Tibial artery (tissue), 4 donors: ENCODE measurements at places on chromosomes 16 and 17.

DNA sequence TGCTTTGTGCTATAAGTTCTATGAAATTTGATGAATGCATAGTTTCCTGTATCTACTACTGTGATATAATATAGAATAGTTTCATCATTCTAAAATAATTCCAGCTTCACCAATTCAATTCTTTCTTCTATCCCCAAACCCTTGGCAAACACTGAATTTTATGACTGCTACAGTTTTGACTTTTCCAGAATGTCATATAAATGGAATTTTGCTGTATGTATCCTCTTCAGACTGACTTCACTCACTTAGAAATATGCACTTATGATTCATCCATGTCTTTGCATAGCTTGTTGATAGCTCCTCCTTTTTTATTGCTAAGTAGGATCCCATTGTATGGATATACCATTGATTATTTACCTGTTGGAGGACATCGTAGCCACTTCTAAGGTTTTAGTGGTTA lies 89.1 kb upstream of the HS3ST3A1 start:
- no peak for DNase-seq

GRCh38 chr17:35875072-35875799 lies 4.9 kb downstream of the CCL5 start:
- DNase-seq: no peak

DNA sequence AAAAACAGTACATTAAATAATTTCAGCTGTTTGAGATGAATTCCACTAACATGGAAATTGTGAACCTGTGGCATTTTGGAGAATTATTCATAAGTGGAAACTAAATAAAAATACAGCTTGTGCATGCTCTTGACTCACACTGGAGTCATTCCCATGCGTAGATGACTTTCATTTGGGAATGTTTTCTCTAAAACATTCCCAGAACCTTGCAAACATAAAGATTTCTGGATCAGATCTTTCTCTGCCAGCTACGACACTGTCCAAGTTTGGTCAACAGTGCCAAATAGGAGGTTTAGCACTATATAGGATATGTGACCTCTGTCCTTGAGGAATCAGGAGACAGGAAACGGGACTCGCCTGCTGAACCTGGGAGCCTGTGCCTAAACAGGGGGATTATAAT lies 400.9 kb downstream of the SLC39A11 start:
- no peak for DNase-seq

- DNase-seq: no peak
These were observed 6.7 kb downstream of the TMEM92 start for GRCh38 chr17:50280801-50281441.

DNA sequence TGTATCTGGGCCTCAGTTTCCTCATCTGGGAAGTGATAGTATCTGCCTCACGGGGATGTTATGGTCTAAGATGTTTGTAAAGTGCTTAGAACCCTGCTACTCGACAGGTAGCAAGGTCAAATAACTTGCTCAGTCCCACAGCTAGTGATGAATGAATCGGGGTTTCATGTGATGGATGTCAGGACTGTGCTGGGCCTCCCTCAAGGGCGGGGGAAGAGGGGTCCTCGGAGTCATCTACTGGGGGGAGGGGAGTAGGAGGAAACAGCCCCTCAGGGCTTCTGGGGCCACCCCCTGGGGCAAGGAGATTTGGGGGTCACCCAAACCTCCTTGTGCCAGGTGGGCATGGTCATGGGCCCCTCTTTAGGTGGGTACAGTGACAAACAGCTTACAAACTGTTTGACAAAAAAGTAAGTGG lies 732 bp downstream of the PNPO start:
- no peak for DNase-seq

DNA sequence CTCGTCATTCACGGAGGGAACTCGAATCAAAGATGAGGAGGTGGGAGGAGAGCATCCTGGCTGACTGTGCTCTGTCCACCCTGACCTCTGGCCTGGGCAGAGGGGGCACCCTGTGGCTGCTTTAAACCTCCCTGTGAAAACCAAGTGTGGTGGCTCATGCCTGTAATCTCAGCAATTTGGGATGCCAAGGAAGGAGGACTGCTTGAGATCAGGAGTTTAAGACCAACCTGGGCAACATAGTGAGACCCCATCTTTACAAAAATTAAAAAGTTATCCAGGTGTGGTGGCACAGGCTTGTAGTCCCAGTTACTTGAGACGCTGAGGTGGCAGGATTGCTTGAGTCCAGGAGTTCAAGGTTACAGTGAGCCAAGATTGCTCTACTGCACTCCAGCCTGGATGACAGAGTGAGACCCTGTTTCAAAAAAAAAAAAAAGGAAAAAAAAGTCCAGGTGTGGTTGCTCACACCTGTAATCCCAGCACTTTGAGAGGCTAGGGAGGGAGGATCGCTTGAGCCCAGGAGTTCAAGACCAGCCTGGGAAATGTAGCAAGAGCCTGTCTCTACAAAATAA lies 5.8 kb upstream of the CDK3 start:
- no peak for DNase-seq

DNA sequence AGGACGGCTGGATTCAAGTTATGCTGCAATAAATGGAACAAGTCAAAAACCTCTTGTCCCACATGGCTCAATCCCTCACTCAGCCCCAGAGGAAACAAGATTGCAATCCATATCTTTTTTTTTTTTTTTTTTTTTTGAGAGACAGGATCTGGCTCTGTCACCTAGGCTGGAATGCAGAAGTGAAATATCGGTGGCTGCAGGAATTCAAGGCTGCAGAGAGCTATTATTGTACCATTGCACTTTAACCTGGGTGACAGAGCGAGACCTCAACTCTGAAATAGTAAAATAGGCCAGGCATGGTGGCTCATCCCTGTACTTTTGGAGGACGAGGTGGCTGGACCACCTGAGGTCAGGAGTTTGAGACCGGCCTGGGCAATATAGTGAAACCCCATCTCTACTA lies 2.7 kb upstream of the PDE6G start:
- no peak for DNase-seq
